CD4-positive, alpha-beta T cell treated with Interleukin-15 for 4 hours (primary cell): ENCODE measurements at places on chromosomes 1 and 21.

DNA sequence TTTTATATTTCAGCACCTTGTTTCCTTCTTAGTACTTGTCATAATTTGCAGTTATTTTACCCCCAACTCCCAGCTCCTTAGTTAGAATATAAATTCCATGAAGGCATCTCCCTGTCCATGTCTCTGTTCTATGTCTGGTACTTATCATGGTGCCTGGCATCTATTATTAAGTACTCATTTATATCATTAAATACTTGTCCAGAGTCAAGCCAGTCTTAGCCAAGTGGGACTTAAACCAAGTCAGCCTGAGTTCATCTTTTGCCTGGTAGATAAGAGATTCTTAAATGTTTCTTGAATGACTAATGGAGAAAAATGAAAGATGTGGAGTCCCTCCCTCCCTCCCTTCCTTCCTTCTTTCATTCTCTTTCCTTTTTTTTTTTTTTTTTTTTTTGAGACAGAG is 9.4 kb downstream of the SLC25A44 start:
- no peak for DNase-seq

GRCh38 chr1:59580257-59580656 is 234.5 kb upstream of the HOOK1 start:
- DNase-seq, result no peak

GRCh38 chr1:78351551-78352216 is 139.1 kb upstream of the PTGFR start:
- DNase-seq, result no peak

GRCh38 chr1:61620536-61620935 is 104.4 kb downstream of the TM2D1 start:
- no peak for DNase-seq

DNA sequence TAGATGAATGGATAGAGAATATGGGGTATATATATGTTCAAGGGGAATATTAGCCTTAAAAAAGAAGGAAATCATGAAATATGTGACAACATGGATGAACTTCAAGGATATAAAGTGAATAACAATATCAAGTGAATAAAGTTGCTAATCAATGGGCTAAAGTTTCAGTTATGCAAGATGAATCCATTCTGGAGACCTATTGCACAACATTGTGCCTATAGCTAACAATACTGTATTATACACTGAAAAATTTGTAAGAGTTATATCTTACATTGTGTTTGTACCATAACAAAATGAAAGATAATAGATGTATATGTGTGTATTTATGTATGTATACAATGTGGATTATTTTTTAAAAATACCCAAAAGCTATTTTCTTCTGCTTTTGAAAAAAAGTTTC is 96.3 kb upstream of the DPYD start:
- DNase-seq, result no peak

- no peak for DNase-seq
Measured at GRCh38 chr1:231016234-231016633, 23.8 kb downstream of the FAM89A start.

DNA sequence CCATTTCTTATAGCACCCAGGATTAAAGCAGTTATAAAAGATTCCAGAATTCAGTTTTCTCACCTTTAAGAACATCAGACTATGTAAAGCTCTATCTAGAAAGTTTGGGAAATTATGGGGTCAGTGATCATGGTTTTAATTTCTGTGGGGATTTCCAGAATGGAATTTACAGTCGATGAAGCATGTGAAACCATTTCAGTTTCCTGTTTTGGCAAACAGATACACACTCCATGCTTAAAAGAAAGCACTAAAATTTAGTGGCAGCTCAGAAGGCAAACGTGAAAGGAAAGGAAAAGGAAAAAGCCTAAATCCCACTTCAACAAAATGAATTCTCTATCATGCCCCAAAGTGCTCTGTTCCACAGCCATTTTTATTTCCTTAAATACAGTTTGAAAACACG is 60.4 kb downstream of the FYB2 start:
- no peak for DNase-seq

DNA sequence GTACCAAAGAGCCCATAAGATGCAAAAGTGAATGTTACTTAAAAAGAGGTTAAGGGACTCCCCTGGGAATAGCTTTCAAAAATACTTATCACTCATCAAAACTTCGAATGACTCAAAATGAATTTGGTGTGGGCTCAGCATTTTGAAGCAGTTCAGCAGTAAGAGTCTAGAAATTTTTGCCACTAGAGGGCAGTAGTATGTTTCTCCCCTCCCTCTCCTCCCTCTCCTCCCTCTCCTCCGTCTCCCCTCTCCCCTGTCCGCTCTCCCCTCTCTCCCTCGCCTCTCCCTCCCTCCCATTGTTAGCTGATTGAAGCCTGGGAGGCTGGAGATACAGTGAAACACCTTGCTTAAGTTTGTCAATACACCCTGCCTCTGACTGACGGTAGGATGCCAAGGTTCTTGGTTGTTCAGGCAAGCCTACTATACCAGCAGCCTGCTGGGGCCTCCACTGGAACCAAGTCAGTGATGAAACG is 70.8 kb upstream of the TENT5C start:
- DNase-seq, result peak; percentile 69

DNA sequence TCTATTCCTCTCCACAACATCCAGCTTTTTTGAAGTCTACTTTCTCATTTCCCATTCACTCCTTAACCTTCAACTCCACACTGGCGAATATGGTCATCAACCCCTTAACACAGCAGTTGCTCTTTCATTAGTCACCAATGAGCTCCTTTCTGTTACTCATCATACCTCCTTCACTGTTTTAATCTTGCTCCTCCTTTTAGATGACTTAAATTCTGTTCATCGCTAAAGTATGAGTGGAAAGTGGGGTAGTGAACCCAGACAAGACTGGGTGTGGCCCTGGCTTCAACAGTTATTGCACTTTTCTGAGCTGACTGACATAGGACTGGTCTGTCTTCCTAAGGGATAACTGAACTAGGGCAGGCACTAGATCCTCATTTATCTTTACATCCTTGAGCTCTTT is 51.3 kb downstream of the AKT3 start:
- peak; percentile 10 for DNase-seq

DNA sequence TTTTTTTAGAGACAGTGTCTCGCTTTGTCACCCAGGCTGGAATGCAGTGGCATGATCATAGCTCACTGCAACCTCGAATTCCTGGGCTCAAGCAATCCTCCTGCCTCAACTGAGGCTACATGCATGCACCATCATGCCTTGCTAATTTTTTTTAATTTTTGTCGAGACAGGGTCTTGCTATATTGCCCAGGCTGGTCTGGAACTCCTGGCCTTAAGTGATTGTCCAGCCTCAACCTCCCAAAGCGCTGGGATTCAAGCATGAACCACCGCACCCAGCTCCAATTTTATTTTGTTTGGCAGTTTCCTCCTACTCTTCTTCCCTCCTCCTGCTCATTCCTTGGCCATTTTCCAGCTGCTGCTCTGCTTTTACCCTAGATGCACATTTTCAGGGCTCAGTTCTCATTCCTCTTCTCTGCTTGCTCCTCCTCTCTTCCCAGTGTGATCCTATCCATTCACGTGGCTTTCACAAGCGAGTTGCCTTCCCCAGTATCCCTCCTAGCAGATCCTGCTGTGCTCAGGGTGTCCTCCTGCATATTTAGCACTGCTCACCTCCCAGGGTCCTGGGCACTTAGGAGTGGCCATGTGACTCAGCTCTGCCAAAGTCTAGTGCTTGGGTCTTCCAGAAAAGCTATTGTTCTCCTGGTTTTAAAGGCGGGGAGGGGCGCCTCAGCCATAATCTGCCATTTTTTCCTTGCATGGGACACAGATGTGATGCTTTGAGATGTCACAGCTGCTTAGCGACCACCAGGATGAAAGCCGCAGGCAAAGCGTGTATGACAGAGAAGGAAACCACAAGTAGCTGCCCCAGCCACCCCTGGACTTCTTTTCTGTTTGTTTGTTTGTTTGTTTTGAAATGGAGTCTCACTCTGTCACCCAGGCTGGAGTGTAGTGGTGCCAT is 33.7 kb downstream of the PSEN2 start:
- DNase-seq, result no peak

GRCh38 chr1:12206792-12207424 is 22.9 kb upstream of the VPS13D start:
- DNase-seq, result no peak

DNA sequence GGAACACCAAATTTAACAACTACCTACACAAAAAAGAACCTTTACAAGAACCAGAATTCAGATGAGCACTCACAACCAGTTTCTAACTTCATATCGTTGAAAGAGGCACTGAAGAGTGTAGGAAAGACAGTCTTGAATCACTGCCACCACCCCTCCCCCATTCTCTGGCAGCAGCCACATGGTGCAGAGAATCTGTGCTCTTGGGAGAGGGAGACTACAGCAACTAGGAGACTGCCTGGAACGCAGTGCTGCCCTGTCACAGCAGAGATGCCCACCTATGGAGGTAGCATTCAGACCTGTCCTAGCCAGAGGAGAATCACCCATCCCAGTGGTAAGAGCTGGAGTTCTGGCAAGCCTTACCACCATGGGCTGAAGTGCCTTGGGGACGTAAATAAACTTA is 7.3 kb downstream of the CCN1 start:
- DNase-seq, result no peak

- DNase-seq, result peak; percentile 46
Measured at GRCh38 chr1:172352435-172352834, 68.0 kb upstream of the C1orf105 start.

- no peak for DNase-seq
Measured at GRCh38 chr1:27545271-27545670, 55.3 kb upstream of the WASF2 start.

- no peak for DNase-seq
Measured at GRCh38 chr1:24948079-24948827, 18.2 kb upstream of the RUNX3 start.

DNA sequence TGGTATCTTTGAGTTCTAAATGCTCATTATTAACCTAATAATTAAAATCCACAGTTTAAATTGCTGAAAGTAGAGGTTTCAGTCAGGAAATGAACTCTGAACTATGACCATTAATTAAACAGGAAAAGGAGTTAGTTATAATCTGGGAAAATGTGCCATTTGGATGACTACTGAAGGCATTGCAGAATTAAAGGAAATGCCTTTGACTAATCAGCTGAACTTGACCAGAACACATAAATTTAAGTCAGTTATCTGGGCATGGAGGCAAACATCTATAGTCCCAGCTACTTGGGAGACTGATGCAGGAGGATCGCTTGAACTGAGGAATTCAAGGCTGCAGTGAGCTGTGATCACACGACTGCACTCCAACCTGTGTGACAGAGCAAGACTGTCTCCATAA is 31.9 kb downstream of the SLC44A5 start:
- DNase-seq, result no peak

DNA sequence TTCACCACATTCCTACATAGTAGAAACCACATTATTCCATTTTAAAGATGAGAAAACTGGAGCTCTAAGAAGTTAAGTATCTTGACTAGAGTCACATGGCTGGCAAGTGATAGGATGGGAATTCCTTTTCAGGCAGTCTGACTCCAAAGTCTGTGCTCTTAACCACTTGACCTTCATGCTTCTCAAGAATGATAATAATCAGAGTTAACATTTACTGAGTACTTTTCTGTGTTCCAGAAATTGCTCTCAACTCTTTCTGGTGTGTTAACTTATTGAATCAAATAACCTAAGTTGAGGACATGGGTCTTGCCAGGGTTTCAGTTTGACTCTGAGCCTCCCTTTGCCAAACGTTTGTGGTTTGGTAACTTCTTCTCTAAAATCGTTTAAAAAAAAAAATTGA is 169.4 kb downstream of the RASAL2 start:
- DNase-seq, result no peak

- DNase-seq, result no peak
Measured at GRCh38 chr1:209862391-209863356, 34.9 kb downstream of the UTP25 start.

GRCh38 chr1:156241311-156241811 is 623 bp upstream of the BGLAP start:
- no peak for DNase-seq

DNA sequence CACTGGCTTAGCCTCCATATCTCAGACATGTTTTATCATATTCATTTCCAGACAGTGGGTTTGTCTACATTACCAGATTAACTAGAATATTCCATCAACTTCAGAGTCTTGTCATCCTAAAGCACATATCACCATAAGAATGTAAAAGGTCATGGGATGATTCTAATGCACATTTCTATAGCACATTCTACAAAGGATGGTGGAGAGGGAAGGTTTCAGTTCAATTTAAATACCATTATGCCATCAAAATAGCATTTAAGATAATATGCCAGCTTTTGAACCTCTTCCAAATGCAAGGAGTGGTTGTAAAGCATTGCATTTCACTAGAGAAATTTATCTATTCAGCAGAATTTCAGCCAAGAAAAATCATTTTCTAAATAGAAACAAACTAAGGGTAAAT is 970.5 kb downstream of the TTLL7 start:
- no peak for DNase-seq

- no peak for DNase-seq
Measured at GRCh38 chr1:206074839-206075238, 21.9 kb downstream of the RHEX start.

DNA sequence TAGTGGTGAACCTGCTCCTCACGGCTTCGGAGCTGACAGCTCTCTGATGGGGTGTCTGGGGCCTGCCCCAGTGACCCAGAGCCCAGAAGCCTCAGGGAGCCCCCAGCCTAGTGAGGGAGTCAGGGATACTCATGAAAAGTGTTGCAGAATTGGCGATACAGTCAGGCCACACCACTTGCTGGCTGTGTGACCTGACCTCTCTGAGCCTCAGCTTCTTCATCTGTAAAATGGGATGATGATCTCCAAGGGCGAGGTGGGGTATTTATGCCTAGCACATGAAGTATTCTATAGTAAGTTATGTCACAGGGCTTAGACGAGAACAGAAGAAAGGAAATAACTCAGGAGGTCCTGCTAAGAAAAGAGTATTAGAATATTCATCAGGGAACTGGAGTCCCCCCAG is 1.6 kb downstream of the TMEM51 start:
- DNase-seq, result no peak

- no peak for DNase-seq
Measured at GRCh38 chr1:63774617-63775417, 1.0 kb downstream of the ROR1 start.

- no peak for DNase-seq
Measured at GRCh38 chr1:221991221-221991620, 249.3 kb upstream of the DUSP10 start.

GRCh38 chr1:24555591-24556413 is at the start of gene NCMAP:
TSS of gene NCMAP (plus strand) at chr1:24556087. CDS start at chr1:24595431, 39,344 bp downstream.
- DNase-seq, result peak; percentile 25

- DNase-seq, result peak; percentile 57
Measured at GRCh38 chr1:13699936-13700520, at the start of gene PRDM2. TSS of gene PRDM2 (plus strand) at chr1:13700188. CDS start at chr1:13715606, 15,418 bp downstream.

GRCh38 chr1:232795497-232796053 is 9.6 kb upstream of the MAP10 start:
- DNase-seq, result no peak
